ENCODE measurements at places on chromosomes 6 and 20.

DNA sequence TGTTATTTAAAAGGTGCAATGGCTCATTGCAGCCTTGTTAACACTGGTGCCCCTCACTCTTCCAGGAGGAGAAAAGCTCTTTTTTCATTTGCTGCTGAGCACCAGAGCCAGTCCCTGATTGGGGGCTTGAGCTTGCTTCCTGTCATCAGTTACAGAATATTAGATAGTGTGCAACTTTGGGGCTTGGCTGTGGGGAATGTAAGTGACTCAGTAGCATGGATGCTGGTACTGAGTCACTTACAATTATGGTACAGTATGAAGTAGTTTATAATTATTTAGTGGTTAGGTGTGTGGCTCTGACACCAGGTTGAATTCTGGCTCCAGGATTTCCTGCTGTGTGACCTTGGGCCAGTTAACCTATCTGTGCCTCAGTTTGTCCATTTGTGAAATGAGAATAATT lies 37.6 kb downstream of the ANKS1A start:
- no peak for DNase-seq

- DNase-seq, result no peak
These were observed 107.5 kb upstream of the TBX18 start for GRCh38 chr6:84871925-84872324.

GRCh38 chr6:135555550-135555949 lies 58.0 kb upstream of the AHI1 start:
- DNase-seq, result no peak

- no peak for DNase-seq
These were observed 2.3 kb upstream of the ALDH5A1 start for GRCh38 chr6:24492475-24492874.

DNA sequence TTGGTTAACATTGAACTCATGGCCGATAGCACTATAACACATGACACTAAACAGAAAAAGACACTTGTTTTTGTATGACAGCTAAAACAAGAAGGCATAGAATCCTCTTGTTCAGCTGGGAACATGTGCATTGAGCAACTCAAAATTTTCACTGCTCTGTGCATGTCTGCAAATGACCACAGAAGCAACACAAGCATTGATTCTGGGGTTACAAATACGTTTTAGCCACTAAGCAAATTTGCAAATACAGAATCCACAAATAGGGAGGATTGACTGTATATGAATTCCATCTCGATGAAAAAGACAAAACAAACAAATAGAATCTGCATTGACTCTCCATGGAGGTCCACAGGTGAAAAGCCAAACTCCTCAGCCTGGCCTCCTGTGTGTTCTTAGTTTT lies 31.7 kb downstream of the C6orf132 start:
- no peak for DNase-seq

DNA sequence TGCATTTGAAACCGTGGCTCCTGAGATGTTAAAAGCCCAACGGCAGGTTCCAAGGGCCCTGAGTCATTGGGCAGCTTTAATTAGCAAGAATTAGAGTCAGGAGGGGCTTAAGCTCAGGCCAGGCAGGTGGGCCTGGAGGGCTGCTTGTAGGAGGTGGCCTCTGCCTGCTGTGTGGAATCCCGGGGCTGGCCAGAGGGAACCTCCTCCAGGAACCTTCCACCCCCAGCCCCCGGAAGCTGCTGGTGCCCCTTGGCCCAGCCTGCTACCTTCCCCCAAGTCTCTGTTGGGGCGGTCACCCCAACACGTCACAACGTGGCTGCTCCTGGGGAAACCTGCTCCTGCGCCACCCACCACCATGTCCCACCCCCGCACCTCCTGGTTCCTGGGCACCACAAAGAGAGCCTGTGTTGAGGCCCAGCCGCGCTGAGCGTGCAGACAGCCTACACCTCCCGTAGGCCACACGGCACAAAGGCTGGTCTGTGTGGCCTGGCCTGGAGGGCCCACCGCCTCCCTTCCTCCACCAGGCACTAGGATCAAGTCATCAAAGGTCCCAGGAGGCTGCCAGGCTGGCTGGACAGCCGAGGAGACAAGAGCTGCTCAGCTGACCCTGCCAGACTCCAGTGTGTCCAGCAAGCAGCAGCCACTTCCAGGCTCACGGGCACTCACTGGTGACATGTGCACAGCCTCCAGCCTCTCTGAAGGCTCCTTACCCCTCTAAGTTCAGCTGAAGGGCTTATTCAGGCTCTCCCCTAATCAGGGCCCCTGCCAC lies 86.3 kb downstream of the SNX5 start:
- no peak for DNase-seq

GRCh38 chr20:32823078-32823477 lies 3.3 kb downstream of the MAPRE1 start:
- peak; percentile 67 for DNase-seq
